NCI-H2227 treated with DMSO at 0.1 percent for 48 hours (cell line): ENCODE measurements at places on chromosomes 12 and 14.

DNA sequence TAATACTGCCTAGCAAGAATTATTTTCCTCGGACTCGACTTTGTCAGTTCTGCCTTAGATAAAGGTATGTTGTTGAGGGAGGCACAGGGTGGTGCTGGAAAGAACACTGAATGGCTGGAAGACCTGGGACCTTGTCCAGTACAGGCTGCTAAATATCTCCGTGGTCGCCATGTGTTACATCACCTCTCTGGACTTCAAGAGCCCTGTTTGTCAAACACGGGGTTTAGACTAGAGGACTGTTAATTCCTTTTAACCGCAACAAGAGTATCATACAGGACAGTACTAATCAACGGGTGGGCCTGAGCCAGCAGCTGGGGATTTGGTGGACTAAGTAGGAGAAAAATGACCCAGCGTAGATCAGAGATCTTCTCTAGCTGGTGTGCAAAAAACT is 476.3 kb downstream of the LRIG3 start:
- no peak for DNase-seq

GRCh38 chr12:24752763-24753462 is 196.0 kb downstream of the BCAT1 start:
- DNase-seq: no peak

GRCh38 chr12:24996820-24997219 is 47.9 kb upstream of the BCAT1 start:
- no peak for DNase-seq

- no peak for DNase-seq
Measured at GRCh38 chr12:79512068-79512467, 178.7 kb downstream of the PAWR start.

- DNase-seq: no peak
Measured at GRCh38 chr12:128637642-128638606, 185.8 kb downstream of the SLC15A4 start.

DNA sequence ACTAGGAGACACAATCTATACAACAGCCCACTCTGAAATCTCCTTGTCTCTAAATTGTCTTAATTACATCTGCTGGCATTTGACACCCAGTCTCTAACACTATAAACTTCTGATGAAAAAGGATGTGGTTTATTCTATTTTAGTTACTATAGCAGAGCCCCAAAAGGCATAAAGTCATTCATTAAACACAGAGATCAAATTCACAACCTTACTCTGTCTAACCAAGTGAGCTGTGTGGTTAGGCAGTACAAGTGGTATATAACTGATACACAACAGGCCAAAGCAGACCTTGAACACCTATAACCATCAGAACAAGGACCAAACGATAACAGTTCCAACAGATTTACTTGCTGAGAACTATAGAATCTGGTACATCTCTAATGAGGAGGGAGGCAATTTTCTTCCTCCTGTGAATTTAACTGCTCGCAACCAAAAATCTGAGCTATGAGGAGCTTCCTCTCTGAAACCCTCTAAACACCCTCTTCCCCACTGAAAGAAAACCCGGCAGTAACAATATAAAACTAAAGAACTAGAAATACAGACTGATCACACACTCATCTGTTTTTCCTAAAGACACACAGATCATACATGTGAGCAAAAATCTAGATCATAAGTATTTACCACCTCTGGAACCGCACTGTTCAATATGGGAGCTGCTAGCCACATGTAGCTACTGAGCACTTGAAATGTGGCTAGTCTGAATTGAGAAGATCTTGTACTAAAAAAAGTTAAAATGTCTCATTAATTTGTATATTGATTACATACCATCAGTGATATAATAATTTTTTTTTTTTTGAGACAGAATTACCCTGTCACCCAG is 17.7 kb downstream of the SPPL3 start:
- DNase-seq: no peak

GRCh38 chr14:73787486-73788316 is 63.9 kb upstream of the PTGR2 start:
- no peak for DNase-seq

- no peak for DNase-seq
Measured at GRCh38 chr14:100581228-100582145, 5.7 kb downstream of the BEGAIN start.

DNA sequence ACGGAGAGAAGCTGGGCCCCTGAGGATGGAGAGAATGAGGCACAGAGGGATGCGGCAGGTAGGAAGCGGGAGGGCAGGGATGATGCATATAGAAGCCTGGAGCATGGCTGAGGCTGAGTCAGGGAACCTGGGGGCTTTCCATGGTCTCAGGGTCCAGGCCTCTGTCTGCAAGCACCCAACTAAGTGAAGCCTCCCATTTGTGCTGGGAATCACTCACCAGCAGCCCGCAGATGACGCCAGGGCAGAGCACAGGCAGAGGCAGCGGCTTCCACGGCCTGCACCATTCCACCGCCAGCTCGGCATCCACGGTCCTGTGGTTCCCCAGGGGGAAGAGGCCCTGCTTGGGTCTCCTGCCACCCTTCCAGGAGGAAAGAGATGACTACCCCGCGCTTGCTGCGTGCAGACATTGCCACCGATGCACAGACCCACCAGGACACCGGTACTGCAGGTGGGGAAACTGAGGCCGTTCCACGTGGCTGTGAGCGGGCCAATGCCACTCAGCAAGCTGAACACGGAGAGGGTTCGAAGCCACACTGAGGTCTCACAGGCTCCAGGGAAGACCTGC is 75.5 kb downstream of the NCOR2 start:
- DNase-seq: no peak

GRCh38 chr12:46152456-46152855 is 116.4 kb downstream of the SLC38A1 start:
- DNase-seq: no peak

DNA sequence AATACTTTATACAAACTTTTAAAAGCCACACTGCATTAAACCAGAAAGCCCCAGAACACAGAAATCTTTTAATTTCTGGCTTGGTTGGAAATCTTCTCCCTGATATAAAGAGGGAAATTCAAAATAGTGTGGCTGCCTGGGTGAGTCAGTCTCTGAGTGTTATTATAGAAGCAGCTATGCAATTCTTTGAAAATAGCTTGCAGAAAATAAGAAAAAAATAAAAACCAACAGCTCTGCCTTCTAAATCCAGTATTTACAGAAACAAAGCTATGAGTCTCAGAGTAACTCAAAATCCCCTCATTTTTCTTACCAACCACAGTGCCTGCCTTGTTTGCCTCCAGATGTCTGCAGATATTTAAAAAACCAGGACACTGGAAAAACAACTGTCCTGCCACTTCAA is 68.6 kb upstream of the FERMT2 start:
- DNase-seq: no peak

DNA sequence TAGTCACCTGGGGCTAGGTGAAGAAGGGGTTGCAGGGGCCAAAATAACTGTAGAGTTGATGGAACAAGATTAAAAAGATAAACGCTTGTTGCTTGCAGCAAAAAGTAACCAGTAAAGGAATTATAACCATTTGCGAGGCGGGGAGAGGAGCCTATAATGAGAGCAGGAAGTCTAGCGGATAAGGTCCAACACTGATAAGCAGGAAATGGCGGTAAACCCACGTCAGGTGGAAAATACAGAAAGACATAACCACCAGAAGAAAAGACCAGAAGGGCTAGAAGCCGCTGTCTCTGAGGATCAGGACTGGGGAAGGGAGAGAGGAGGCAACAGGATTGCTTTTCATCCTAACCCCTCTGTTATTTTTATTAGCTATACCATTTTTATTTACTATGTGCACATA is 303.3 kb downstream of the DPF3 start:
- no peak for DNase-seq

GRCh38 chr14:100004392-100004791 is 60.8 kb upstream of the EVL start:
- DNase-seq: no peak

DNA sequence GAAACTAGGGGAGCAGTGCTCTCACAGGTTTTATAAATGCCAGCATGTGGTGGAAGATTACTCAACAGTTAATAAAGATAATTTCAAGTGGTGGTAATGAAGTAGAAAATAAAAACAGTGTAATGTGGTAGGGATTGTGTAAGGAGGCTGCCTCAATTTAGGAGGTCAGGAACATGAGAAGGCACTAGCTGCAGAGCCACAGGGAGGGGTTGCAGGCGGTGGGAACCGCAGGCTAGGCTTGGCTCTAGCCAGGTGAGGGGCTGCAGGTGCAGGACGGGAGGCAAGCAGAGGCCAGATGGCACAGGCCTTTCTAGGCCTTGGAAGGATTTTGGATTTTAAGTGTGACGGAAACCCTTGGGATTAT is 768 bp downstream of the METTL25 start:
- no peak for DNase-seq

GRCh38 chr12:44717612-44718011 is 158.5 kb downstream of the NELL2 start:
- DNase-seq: no peak

- DNase-seq: no peak
Measured at GRCh38 chr12:117742721-117743120, 226.1 kb downstream of the KSR2 start.

DNA sequence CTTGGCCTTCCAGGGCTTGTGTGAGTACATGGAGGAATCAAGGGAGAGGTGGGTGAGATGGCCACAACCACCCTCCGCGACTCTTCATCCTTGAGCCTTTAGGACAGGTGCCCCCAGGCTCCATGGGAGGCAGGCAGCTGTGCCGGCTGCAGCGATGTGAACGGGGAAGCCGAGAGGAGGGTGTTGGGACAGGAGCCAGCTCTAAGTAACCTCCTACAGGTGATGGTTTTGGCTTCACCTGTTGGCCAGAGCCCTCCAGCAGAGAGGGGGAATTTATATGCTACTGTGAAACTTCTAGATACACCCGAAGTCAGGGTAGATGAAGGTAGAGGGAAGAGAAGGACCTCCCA is 132.2 kb upstream of the HIF1A start:
- DNase-seq: no peak

- DNase-seq: no peak
Measured at GRCh38 chr14:70599345-70599744, 1.1 kb downstream of the MED6 start.

GRCh38 chr12:13248964-13249363 is 52.4 kb downstream of the EMP1 start:
- no peak for DNase-seq

DNA sequence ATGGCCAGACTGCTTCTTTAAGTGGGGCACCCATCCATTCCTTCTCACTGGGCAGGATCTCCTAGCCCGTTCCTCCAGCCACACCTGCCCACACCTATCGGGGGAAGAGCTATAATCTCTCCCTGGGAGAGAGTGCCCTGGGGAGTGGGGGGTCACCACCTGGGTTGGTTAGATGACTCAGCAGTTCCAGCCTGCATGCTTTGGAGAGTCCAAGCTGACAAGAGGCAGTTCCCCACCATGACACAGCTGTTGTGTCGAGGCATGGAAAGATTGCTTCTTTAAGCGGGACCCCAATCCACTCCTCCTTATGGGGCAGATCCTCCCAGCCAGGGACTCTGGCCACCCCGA is 52.6 kb upstream of the PPFIA2 start:
- DNase-seq: no peak

GRCh38 chr14:98900798-98901197 is 371.2 kb downstream of the BCL11B start:
- DNase-seq: no peak

GRCh38 chr14:54650331-54650958 is 83.5 kb downstream of the SAMD4A start:
- no peak for DNase-seq

GRCh38 chr14:96783915-96784224 is 13.3 kb upstream of the VRK1 start:
- DNase-seq: no peak

- no peak for DNase-seq
Measured at GRCh38 chr14:99426265-99426664, 54.4 kb downstream of the SETD3 start.

GRCh38 chr12:42977451-42978230 is 388.1 kb upstream of the PRICKLE1 start:
- DNase-seq: no peak

- no peak for DNase-seq
Measured at GRCh38 chr12:122845041-122845864, 10.0 kb downstream of the HIP1R start.
